Cerebellar nuclear complex (tissue), 1 donor: ENCODE measurements at places on chromosomes 2 and 18.

- no peak for DNase-seq
Measured at GRCh38 chr2:3313781-3314375, 63.7 kb downstream of the EIPR1 start.

DNA sequence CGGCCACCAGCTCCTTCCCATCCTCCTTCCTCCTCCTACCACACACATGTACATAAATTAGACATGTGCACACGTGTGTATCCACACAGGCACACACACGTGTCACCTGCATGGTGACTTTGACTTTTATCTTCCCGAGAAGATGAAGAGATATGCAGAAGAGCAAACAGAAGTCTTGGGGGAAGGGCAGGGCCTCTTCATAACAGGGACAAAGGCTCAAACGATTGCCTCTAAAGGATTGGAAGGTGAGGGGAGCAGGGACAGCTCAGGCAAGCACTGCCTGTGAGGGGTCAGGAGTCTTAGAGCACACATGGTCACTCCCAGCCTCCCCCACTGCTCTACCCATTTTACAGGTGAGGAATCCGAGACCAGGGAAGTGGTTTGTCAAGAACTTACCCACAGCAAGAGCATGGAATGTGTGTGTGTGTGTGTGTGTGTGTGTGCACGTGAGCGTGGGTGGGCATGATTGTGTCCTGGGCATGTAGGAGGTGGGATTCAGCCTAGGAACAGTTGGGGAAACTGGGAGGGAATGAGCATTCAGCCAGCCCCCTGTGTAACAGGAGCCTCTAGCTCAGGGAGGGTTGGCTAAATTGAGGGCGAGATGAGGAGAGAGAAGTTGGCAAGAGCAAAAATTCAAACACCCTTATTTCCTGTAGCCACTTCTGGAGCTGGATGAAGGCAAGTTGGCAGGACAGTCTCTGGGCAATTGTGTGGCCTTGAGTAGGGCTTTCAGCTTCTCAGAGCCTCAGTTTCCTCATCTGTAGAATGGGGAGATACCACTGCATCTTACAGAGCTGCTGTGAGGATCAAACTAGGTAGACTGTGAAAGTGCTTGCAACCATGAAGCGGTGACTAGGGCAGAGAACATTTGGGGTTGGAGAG, 24.2 kb downstream of the CIB4 start:
- no peak for DNase-seq

GRCh38 chr2:164847291-164847690, 5.7 kb upstream of the COBLL1 start:
- DNase-seq: no peak

DNA sequence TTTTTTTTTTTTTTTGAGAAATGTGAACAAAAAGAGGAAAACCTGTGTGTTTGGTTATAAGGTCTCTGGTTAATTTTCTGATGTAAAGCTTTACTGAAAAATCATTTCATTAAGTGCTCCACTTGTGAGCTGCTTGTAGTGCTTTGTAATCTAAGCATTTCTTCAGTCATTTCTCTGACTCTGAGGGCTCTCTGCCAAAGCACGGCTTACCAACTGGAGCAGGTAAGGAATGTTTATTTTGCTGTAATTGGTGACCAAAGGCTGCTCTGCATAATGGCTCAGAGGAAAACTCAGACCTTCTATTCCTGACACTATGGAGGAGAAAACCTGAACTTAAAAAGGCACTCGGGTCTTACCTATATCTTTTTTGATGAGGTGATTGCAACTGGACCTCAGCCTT, 848.8 kb downstream of the MBD2 start:
- no peak for DNase-seq

- DNase-seq: no peak
Measured at GRCh38 chr2:209985874-209986273, 16.6 kb upstream of the RPE start.

GRCh38 chr2:196159221-196159892, 12.0 kb downstream of the STK17B start:
- DNase-seq: no peak
